Fibroblast of skin of right biceps (primary cell): ENCODE measurements at places on chromosomes 7 and 10.

GRCh38 chr7:131538071-131538812, 18.2 kb downstream of the PODXL start:
- peak; percentile 71 for DNase-seq

GRCh38 chr10:131487822-131488221, 176.3 kb upstream of the TCERG1L start:
- no peak for DNase-seq

GRCh38 chr7:139232904-139233303, 1.9 kb downstream of the UBN2 start:
- peak; percentile 10 for DNase-seq

DNA sequence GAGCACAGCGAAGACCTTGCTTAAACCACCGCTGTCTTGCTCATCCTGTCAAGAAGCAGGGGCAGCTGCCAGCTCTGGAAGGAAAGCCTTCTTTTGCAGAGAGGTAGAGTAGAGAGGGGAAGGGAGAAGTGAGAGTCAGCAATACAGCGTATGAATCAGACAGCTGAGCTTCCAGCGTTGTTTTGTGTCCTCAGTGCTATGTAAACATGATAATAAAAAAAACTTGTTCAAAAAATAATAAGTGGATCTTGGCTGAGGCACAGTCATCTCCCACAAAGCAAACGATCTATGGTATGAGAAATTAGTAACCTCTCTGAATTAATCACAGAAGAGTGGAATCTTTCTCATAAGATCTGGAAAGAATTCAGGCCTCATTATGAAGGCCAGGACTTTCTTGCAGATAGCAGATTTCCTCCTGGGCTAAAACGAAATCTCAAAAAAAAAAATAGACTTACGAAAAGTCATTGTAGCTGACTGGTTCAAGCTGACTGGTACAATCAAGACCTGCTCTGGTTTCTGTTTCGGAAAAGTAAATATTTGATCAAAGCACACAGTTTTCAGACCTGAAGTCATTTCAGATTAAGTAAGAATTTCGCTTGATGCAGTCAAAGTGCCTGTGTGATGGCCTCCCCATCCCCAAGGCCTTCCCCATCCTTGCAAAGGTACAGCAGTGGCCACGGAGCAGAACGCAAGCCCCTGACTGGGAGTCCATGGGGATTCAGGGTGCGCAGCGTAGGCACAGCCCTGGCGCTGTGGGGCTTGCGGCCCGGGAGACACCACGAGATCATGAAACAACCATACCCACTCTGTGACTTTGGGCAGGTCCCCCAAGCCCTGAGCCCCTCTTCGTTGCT, 29.4 kb downstream of the CHST15 start:
- peak; percentile 79 for DNase-seq

DNA sequence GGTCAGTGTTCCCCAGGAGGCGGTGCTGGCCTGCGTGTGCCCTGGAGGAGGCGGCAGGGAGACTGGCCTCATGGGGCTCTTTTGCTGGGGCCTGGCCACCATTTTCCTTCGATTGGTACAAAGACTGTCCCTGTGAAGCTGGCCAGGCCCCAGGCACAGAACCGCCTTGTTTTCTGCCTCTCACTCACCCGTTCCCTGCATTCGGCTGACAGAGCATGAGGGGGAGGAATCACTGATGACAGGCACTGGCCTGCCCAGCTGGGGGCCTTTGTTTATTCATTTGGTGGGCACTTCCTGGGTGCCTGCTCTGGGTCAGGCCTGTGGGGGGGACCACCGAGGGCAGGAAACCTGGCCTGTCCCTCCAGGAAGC, 139.2 kb downstream of the FAM53B start:
- no peak for DNase-seq

- peak; percentile 7 for DNase-seq
Measured at GRCh38 chr10:54402576-54402975, 398.5 kb downstream of the PCDH15 start.

GRCh38 chr7:11831156-11831735, 752 bp downstream of the THSD7A start:
- no peak for DNase-seq

DNA sequence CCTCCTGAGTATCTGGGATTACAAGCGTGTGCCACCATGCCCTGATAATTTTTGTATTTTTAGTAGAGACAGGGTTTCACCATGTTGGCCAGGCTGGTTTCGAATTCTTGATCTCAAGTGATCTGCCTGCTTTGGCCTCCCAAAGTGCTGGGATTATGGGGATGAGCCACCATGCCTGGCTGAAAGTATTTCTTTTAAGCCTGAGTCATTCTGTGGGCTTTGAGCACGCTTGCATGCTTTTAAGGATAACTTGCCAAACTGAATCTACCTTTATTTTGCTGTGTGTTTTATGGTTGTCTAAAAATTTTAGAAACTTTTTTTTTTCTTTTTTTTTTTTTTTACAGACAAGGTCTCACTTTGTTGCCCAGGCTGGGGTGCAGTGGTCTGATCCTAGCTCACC, 33.2 kb downstream of the CNNM2 start:
- peak; percentile 6 for DNase-seq
